ENCODE measurements at places on chromosomes 12 and 14.

- DNase-seq = no peak
Observed at GRCh38 chr12:124426594-124427555, 132.0 kb downstream of the RFLNA start.

- no peak for DNase-seq
Observed at GRCh38 chr14:91173904-91174303, 60.0 kb downstream of the DGLUCY start.

DNA sequence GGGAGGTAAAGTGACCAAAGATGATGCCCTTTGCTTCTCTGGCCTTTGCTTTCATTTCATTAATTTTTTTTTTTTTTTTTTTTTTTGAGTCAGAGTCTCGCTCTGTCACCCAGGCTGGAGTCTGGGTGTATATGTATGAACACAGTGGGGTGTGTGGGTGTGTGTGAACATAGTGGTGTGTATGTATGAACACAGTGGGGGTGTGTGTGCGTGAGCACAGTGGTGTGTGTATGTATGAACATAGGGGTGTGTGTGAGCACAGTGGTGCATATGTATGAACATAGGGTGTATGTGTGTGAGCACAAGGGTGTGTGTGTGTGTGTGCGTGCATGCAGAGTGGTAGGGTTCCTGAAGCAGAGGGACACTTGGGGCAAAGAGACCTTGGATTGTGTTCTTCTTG is 9.6 kb downstream of the KLC1 start:
- DNase-seq = no peak

DNA sequence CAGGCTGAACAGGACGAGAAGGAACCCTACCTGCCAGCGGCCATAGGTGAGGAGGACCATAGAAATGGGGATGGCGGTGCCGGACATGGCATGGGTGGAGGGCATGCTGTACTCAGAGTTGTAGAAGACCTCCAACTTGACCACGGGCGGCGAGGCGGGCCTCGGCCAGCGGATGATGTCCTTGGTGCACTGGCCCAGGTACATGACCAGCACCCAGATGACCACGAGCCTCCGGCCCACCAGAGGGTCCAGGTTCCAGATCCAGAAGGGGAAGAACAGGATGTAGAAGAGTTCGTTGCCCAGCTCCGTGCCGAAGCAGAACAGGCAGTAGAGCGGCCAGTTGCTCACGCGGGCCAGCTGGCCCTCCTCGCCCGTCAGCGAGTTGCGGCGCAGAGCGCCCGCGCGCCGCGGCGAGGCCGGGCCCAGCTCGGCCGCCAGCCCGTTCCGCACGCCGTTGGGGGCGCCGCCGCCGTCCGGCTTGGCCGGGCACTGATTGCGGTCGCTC is 582 bp downstream of the SGPP1 start:
- peak; percentile 53 for DNase-seq

- no peak for DNase-seq
Observed at GRCh38 chr14:100030452-100031153, 34.6 kb upstream of the EVL start.

- no peak for DNase-seq
Observed at GRCh38 chr12:16603916-16604575, 1.9 kb downstream of the LMO3 start.

DNA sequence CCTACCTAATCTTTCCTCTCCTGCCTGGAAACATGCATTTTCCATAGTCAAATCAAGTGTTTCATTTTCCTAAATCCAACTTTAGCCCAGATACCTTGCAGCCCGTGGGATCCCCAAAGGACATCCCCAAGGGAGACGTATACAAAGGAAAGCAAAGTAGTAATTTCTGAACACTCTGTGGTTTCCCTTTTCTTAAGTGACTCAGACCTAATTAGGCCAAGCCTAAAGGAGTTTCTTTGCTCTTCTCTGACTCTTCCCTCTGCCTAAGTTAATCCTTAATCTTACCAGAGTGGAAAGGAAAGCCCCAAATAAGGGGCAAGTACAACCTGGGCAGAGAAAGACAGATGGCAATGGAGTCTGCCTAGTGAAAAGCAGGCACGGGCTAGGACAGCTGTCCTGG is 250.3 kb downstream of the SPTSSA start:
- no peak for DNase-seq

DNA sequence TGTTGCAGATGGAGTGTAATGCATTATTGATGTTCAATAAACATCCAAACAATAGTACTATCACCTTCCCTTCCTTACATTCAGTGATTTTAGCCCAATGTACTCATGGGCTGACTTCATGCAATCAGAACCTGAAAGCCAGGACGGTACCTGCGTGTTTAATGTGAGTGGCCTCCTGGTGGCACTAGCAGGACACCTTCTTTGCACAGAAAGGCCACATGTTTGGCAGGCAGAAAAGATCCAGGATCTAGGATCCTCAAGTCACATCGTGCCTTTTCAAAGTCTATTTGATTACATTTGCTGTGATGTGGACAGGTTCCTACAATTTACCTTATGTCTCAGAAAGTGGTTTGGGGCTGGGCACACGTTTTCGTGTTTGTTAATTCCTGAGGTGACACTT is 82.9 kb downstream of the NEDD1 start:
- no peak for DNase-seq

- no peak for DNase-seq
Observed at GRCh38 chr14:67652189-67652588, 22.2 kb downstream of the VTI1B start.

- DNase-seq = peak; percentile 48
Observed at GRCh38 chr12:116687888-116688287, 50.0 kb downstream of the SPRING1 start.

DNA sequence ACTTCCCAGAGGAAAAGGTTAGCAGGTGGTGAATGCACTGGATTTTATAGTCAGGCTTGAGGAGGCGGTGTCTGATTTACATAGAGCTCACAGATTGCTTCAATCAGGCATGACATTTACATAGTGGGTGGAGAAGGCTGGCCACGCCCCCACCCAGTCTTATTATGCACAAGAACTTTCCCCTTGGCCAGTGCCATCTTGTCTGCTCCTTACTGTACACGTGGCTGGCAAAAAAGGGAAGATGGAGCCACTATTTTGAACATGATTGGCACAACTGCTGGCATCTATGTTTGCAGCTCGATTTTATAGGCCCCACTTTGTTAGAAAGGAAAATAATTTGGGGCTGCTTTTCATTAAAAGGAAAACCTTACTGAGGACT is 10.9 kb upstream of the LGMN start:
- DNase-seq = no peak

DNA sequence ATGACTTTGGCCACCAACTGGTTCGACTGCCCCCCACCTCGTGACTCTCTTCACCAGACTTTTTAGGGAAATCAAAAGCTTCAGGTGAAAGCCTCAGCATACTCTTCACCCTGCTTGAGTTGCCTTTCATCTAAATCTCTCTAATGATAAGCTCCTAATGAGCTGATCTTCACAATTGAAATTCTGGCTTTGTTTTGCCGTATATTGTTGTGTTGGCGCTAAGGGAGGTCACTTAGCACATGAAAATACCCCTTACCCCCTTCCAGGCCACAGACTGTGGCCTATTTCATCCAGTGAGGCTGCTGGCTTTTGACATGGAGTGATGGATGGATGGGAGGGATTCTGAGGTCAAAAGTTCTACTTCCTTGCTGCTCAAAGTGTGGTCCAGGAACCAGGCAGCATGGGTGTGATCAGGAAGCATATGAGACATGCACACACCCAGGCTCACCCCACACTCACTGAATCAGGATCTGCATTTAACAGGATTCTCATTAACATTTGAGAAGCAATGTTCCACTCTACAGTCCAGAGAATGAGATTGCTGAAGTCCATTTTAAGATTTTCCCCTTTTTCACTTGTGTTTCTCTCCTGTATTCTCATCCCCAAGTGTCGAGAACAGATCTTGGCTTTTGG is 131.4 kb downstream of the DACT1 start:
- no peak for DNase-seq

GRCh38 chr14:32022938-32023466 is 54.1 kb upstream of the ARHGAP5 start:
- DNase-seq = no peak

DNA sequence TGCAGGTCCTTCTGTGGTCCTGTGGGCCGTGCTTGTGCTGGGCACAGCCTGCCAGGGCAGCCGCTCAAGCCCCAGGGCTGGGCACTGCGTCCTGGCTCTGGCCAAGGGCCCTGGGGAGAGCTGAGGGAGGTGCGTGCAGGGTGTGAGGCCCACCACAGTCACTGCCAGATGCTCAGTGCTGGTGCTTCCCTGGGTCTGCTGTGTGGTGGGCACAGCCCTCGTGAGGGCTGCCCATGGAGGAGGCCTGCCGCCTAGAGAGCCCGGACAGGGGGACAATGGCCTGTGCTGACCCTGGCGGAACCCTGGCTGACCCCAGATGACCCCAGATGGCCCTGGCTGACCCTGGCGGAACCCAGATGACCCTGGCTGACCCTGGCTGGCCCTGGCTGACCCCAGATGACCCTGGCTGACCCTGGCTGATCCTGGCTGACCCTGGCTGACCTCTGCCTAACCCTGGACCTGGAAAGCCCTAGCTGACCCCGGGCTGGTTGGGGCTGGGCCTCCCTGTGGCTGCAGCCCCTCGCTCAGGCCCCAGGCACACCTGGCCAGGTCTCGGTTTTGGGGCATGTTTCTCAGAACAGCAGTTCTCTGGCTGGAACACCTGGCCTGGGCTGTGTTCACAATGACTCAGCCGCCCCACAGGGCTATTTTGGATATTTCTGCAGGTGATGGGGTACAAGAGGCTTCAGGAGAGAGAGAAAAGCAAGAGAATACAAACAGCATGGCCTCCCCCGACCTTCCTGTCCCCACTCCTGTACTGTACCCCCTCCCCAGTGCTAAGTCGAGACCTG is 55.4 kb downstream of the TMEM121 start:
- peak; percentile 10 for DNase-seq

DNA sequence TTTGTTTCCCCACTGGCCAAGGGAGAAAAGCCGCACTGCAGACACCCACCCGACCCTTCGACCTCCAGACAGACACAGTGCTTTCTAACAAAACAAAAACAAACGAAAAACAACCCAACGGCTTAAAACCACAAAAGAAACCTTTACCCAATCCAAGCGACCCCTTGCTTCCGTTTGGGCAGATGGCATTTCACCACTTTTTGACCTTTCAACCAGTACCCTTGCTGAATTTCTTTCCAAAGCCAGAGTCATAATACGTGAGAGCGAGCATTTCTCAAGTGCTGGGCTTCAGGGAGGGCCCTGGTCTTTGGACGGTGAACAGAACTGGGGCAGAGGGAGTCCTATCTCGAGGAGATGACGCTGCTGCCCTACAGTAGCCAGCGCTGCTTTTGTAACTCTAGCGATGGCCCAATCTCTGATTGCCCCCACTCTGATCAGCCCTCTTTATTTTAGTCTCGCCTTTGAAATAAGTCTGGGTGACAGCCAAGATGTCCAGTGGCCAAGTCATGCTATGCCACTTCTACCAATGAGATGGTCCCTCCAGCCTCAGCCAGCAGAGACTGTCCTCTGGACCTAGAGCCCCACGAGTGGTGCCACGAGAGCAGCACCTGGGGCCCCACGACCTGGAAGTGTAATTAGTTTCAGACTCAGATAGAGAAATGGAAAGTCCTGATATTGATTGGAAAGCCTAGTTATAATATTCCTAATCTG is 21.9 kb upstream of the ADIPOR2 start:
- DNase-seq = no peak

DNA sequence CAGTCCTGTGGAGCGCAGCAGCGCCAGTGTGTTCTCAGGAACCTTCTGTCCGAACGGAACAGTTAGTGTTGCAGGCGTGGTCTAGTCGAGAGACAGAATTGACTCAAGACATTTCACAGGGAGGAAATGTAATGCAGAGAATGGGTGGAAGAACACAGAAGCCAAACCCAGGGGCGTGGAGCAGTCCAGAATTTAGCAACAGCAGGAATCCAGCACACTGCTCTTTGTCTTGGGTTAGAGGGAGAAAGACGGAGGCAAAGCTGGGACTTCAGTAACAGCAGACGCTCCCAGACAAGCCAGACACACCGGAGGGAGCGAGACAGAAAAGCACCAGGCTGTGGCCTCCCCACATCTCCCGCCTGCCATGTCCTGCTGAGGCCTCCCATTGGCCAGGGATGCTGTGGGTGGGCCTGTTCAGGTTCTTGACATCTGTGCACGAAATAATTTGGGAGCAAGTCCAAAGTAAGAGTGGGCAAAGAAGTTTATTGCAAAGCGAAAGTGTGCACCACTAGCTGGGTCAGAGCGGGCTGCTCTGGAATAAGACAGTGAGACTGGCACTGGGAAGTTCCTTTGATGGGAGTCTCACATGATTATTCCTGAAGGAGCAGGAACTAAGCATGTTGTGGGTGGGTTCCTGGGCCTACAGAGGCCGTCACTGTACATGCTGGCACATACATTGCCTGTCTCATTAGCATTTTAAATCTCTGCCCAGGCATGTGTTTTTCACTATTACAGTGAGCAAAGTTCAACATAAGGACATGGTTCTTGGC is 339.3 kb upstream of the SFSWAP start:
- DNase-seq = no peak

DNA sequence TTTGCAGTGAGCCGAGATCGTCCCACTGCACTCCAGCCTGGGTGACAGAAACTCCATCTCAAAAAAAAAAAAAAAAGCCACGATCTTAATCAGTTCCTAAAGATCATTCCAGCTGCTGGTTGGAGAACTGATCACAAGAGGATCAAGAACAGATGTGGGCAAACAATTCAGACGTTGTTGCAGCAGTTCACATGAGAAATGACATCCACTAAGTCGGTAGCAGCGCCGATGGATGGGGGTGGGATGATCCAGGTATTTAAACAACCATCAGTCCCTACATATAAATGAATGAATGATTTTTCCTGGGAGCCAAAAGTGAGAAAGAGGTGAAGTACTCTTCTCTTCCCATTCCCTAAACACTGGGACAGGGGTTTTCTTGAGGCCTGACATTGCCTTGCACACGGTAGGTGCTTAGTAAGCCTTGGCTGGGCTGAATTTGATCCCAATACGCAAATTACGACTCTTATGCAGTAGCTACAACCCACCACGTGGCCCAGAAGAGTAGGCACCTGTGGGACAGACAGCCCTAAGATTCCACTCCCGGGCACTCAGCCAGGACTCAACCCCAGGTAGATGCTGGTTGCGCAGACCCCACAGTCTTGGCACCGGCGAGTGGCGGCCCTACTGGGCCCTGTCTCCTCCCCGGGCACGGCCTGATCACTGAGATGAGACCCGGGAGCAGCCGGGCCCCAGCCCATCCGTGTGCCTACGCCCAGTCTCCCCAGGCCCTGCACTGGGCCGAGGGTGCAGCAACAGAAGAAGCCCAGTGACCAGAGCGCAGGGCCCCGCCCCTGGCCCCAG is 565 bp downstream of the SPRYD3 start:
- DNase-seq = no peak

DNA sequence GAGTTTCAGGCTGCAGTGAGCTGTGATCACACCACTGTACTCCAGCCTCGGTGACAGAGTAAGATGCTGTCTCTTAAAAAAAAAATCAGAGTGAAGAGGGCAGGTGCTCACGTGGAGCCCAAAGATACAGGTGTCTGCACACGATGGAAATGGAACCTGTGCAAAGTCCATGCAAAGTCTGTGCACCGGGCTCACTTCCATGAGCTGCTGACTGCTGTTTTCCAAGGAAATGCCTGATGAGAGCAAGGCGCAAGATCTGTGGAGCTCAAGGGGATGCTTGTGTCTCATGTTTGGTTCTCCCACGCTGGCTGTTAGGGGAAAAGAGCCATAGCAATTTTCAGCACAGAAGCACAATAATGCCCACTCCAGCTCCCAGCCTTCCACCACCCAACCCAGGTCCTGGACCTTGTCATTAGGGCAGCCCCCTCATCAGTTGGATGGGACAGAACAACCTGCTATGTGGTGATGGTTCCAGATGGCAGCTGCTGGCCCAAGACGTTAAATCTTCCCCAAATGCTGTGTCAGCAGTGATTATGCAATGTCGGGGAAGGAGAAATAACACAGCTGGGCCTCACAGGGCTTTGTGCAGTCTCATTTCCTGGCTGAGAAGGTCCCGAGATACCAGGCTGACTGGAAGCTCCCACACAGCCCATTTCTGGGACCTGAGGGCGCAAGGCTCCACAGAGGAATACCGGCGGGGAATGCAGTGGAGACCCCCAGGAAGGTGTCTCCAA is 27.9 kb upstream of the DICER1 start:
- no peak for DNase-seq
